ENCODE measurements at places on chromosomes 3 and 15.

- no peak for DNase-seq
Measured at GRCh38 chr3:36988356-36988755, 4.6 kb downstream of the EPM2AIP1 start.

- DNase-seq: no peak
Measured at GRCh38 chr3:146655333-146655996, 50.3 kb upstream of the PLSCR5 start.

GRCh38 chr3:16908896-16909295 is 24.1 kb downstream of the PLCL2 start:
- DNase-seq: no peak

- DNase-seq: peak; percentile 63
Measured at GRCh38 chr3:72960812-72961518, 35.6 kb upstream of the PPP4R2 start.

DNA sequence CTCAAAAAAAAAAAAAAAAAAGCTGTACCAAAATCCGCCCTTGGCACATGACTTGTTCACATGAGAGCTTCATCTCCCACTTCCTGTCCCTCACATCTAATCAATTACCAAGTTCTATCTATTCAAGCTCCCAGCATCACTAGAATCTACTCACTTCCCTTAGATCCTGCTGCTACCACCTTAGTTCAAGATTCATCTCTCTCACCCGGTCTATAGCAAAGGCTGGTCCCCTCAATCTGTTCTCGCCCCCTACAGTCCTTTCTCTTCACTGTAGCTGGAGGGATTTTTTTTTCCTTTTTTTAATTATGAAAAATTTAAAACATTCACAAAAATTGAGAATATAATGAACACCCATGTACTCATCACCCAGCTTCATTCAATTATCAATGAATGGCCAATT is 16.7 kb upstream of the GPR160 start:
- DNase-seq: peak; percentile 29

DNA sequence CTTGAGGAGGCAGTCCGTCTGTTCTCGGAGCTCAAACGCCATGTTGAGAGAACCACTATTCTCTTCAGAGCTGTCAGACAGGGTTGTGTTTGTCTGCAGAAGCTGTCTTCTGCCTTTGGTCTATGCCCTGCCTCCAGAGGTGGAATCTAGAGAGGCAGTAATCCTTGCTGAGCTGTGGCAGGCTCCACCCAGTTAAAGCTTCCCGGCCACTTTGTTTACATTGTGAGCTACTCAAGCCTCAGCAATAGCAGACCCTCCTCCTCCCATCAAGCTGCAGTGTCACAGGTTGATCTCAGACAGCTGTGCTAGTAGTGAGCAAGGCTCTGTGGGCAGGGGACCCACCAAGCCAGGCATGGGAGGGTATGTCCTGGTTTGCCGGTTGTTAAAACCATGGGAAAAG is 8.9 kb downstream of the OR5AC2 start:
- DNase-seq: no peak

GRCh38 chr3:8579096-8579495 is 65.5 kb downstream of the SSUH2 start:
- DNase-seq: peak; percentile 70

DNA sequence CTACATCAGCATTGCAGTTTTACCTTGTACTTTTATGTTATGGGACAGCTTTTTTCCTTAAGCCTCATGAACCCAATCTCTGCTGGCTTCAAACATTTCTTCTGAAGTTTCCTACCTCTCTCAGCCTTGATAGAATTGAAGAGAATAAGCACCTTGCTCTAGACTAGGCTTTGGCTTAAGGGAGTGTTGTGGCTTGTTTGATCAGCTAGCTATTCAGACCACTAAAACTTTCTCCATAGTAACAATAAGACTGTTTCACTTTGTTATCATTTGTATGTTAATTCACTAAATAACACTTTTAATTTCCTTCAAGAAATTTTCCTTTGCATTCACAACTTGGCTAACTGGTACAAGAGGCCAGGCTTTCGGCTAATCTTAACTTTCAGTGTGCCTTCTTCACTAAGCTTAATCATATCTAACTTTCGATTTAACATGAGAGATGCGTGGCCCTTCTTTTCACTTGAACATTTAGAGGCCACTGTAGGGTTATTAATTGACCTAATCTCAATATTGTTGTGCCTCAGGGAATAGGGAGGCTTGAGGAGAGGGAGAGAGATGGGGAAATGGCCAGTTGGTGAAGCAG is 8.1 kb upstream of the TIGIT start:
- DNase-seq: no peak

GRCh38 chr15:68213991-68214837 is 9.1 kb upstream of the CALML4 start:
- no peak for DNase-seq

- no peak for DNase-seq
Measured at GRCh38 chr3:173988909-173989308, 591.4 kb downstream of the NLGN1 start.

DNA sequence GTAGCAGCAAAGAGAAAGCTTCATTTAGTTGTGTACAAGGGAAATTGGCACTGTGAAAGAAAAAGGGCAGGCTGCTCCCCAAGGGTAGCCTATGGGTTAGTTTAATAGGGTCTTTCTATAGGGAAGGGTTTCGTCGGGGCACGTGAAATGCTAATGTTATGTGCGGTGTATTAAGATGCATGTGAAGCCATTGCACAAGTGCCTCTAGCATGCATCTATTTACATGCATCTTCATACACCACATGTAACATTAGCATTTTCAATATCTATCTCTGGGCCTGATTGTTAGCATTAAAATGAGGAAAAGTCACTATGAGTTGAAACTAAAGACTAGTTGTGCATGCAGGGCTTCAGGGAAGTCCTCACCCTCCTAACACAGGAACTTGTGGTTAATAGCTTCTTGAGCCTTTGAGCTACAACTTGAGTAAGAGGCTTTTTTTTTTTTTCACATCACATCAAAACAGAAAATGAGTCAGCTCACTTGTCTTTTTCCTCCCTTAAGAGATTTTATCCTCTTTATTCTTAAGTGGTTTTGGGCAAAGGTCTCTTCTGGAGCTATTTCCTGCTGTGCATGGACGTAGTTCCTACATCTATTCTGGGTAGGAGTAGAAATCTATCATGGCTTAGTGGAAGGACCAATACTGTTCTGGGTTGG is 613.4 kb downstream of the ZPLD1 start:
- DNase-seq: peak; percentile 13

- no peak for DNase-seq
Measured at GRCh38 chr3:122112754-122113153, 57.6 kb downstream of the CD86 start.

DNA sequence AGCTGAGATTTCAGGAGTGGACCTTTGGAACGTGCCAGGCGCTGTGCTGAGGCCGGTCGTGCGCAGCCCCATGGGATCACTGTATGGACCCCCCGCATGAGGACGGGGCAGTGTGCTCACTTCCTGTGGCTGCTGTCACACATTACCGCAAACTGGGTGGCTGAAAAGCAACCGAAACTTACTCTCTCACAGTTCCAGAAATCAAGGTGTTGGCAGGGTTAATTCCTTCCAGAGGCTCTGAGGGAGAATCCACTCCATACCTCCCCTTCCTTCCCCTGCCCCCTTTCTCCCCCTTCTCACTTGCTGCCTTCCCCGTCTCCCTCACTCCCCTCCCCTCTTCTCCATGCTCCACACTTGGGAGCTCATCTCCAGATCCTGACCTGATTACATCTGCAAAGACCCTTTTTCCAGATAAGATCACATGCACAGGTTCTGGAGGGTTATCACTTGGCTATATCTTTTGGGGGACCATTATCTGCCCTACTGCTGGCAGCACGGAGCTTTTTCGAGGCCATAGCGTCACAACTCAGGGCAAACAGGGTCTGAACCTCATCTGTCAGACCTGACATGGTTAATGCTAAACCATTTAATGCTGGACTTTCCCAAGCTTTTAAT is 41.2 kb downstream of the KLF13 start:
- peak; percentile 76 for DNase-seq

DNA sequence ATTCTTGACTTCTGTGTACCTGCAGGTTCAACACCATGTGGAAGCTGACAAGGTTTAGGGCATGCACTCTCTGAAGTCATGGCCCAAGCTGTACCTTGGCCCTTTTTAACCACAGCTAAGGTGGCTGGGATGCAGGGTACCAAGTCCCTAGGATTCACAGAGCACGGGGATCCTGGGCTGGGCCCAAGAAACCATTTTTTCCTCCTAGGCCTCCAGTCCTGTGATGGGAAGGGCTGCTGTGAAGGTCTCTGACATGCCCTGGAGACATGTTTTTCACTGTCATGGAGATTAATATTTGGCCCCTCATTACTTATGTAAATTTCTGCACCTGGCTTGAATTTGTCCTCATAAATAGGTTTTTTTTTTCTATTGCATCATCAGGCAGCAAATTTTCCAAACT is 937.5 kb upstream of the ROBO1 start:
- DNase-seq: no peak

DNA sequence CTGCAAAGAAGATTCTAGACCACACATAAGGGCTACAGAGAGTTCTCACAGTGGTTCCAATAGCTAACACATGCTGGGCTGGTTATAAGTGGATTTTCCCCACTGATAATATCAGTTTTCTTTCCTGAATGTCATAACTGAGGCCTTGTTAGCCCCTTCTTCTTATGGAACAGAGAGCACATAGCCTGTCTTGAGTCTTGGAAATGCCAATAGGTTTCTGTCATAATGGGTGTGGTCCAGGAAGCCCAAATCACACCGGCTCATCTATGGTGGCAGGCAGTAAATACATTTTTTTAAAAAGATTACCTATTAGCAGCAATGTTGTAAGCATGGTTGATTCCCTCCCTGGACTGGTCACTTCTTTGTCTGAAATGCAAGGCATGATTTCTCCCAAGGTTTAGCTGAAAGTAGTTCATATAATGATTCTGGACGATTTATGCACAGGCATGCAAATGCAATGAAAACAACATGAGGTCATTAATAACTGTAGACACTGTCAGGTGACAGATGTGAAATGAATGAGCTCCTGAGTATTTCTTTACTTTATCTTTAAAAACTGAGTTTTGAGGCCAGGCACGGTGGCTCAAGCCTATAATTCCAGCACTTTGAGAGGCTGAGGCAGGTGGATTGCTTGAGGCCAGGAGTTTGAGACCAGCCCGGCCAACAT is 67.2 kb upstream of the ATP2C1 start:
- DNase-seq: no peak

DNA sequence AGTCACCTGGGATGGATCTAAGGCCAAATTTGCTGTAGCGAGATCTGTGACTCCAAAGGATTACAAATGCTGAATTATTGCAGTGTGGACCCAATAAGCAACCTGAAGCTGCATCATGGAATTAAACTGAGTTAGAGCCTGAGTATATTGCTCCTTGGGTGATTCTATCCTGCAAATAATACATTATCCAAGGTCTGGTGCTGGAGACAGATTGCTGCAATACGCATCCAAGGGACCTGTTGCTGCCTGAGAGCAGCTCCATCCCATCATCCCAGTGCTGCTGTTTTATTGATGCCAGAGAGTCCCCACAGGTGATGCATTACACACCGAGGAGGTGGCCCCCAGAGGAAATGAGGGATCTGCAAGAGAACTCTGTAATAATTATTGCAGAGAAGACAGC is 31.6 kb upstream of the PCSK6 start:
- DNase-seq: no peak

DNA sequence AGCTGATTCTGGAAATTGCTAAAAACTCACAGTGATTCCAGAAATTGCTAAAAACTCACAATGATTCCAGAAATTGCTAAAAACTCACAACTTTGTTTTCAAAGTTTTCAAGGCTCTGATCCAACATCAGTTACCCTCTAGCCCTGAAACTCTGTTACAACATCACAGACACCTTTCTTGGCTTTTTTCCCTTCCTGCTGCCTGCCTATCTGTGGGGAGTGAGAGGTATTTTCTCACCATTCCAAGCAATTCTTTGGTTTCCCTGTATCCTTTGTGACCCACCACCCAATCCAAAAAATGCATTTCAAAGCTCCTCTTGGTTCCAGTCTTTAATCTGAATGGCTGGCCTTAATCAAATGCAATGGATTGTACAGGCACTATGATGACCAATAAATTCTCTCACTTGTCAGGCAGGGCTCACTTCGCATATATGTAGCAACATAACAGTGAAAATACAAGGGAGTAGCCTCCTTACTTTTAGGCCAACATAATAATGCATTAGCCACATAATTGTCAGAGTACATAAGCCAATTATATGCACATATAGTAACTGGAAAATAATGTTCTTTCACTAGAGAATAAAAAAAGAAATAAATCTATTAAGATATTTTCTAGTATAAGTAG is 1139.0 kb downstream of the ROBO2 start:
- DNase-seq: no peak

- peak; percentile 68 for DNase-seq
Measured at GRCh38 chr15:66834881-66835878, 133.1 kb downstream of the SMAD6 start.

All from GM12865 (cell line).